GDM1 (cell line): ENCODE measurements at places on chromosomes 3 and 15.

DNA sequence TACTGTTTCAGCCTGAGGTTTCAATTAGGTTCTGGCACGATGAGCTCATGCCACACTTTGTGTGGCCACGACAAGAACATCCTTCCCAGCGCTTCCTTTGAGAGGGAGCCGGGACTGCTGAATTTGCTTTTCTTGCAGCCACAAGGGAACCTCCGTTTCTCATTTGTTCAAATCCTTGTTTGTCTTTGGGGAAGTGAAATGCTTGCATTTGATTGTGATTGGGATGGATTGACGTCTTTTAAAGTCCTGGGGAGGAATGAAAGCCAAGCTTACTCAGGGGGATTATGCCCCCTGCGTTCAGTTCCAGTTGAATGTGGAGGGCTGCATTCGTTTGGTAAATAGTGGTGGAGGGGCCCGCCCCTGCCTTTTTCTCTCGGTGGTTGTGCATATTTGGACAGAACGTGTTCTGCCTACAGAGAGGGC is 277.6 kb downstream of the THSD4 start:
- DNase-seq, result no peak

- no peak for DNase-seq
Observed at GRCh38 chr3:72888546-72889309, 882 bp downstream of the GXYLT2 start.

DNA sequence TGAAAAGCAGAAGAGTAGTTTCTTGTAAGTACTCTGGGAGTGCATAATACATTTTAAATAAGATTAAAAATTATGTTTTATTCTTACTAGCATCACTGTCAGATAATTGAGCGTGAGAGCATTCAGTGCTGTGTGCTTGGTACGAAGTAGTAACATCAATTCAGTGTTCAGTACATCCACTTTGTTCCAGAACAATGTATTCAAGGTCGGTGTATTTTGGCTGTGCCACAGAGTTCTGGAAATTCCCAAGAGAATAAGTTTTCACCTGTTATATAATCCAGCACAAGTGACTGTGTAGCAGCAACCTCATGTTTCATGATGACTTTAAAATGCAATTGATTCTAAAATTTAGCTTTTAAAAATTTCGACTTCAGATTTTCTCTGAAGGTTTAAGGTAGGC is 130.6 kb downstream of the IGF1R start:
- DNase-seq, result no peak

- DNase-seq, result no peak
Observed at GRCh38 chr15:71804226-71804625, 6.1 kb upstream of the NR2E3 start.

GRCh38 chr15:25684521-25685431 is 178.4 kb downstream of the ATP10A start:
- no peak for DNase-seq

DNA sequence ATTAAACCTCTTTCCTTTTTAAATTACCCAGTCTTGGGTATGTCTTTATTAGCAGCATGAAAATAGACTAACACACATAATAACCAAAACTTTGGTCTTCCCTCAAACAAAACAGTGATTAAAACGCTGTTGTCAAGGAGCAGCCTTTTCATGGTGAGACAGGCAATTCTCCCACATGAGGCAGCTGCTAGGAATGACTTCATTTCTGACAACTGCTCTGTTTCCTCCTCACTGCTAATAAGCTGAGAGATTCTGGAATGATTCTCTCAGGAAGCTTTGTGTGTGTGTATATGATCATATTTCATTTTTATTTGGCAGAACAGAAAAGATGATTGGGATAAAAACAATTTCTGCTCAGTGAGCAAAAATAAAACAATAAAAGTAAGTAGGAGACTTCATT is 580.6 kb upstream of the ADAMTS9 start:
- no peak for DNase-seq

DNA sequence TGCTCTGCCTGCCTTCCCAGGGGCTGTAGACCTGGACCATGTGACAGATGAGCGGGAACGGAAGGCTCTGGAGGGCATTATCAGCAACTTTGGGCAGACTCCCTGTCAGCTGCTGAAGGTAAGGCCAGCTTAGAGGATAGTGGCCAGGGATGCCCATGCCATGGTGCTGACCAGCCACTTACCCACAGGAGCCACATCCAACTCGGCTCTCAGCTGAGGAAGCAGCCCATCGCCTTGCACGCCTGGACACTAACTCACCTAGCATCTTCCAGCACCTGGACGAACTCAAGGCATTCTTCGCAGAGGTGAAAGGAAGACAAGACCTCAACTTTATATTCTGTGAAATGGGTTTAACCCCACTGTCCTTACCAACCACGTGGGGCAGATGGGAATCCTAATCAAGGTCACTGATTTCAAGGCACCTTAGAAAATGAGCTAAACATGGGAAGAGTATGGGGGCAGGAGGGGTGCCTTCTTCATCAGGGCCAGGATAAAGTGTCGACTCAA is 26.7 kb downstream of the NBEAL2 start:
- DNase-seq, result no peak

- DNase-seq, result no peak
Observed at GRCh38 chr15:56038015-56038414, 44.6 kb upstream of the NEDD4 start.

GRCh38 chr3:106629215-106629832 is 747.9 kb upstream of the CCDC54 start:
- DNase-seq, result no peak

GRCh38 chr3:188052169-188053035 is 101.6 kb upstream of the LPP start:
- no peak for DNase-seq

- no peak for DNase-seq
Observed at GRCh38 chr3:118986734-118987133, 47.9 kb downstream of the IGSF11 start.

DNA sequence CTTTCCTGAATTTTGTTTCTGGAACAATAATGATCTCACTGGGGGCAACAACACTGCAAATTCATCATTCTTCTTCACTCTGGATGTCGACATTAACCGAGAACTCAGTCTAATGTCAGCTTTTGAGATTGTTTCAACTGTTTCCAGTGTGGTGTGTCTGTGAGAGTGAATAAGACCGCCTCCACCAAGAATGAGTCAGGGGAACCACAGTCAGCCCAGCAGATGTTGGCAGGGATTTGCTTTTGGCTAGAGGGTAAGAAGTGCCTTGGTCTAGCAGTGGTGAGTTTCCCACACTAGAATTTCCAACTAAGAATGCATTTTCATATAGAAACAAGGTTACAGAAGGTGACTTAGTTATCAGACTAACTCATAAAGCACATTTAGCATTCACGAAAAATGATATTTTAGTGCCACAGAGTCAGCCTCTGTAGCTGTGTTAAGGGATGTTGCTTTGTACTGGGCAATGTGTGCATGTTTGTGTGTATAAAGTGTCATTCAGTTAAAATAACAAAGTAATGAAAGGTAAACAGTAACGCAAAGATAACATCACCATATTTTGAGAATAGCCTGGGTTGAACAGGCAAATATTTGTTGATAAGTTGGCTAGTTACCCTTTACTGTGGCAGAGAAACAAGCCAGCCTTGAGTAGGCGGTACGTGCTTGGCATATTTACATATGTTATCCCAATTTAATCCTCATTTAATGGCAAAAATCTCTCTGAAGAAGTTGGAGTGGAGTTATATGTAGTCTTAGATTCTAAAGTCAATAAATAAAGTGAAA is 33.8 kb downstream of the DRD3 start:
- DNase-seq, result no peak

- no peak for DNase-seq
Observed at GRCh38 chr3:180467177-180467576, 134.8 kb upstream of the TTC14 start.

DNA sequence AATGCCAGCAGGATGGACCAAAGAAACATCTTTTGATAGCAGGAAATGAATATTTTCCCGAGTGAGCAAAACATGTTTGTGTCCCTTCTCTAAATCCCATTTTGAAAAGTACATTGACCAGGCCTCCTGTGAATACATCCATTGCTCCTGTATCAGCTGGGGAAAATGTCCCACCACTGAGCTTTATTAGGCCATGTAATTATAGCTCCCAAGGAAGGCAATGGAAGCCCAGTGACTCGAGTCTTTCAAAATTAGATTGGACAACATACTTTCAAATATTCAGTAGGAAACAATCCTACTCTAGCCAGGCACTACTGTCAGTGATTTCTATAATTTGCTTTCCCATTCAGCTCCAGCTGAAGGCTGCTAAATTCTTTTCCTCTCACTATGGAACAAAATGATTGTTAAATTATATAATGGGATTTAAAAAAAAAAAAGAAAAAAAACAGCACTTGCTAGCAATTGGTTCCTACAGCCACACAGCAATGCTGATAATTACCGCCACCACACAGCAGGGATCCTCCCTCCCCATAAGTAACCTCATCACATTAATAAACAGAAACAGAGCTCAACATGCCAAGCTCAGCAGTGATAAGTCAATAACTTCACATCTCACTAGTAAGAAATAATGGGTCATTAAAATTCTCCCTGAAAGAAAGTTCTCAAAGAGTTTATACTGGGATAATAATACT is 172.4 kb upstream of the SLC2A2 start:
- DNase-seq, result no peak

DNA sequence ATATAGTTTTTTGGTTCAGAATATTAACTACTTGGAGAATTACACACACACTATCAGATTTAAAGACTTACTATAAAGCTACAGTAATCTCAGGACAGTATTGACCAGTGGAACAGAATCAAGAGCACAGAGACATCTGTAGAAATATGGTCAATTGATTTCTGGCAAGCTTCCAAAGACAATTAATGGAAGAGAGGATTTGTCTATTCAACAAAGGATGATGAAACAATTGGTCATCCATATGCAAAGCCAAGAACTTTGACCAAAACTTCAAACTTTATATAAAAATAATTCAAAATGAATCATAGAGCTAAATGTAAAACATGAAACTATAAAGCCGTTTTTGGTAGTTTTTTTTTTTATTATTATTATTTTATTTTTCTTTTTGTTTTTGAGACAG is 29.8 kb upstream of the MB21D2 start:
- no peak for DNase-seq

DNA sequence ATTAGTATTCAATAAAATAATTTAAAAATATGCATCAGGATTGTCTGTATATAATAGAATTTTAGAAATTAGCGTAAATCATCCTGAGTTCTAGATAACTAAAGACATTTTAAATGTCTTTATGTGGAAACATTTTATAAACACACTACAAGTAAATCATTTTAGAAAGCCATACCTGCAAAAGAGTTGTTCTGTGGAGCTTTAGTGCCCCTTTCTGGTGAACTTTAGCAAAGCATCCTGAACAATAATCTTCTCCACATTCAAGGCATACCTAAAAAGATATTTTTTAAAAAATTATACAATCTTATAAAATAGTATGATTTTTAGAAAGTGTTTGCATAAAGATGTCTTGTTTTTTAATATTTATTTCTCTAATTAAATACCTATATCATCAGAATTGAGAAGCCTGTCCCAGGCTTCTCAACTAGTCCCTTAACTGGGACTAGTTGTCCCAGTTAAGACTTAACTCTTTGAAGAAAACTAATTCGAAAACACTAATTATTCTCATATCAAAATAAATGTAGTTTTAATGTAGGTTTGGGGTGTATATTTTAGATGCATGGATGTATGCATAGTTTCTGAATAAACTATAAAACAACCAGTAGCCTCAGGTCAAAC is 29.7 kb downstream of the ZBBX start:
- DNase-seq, result peak; percentile 5

DNA sequence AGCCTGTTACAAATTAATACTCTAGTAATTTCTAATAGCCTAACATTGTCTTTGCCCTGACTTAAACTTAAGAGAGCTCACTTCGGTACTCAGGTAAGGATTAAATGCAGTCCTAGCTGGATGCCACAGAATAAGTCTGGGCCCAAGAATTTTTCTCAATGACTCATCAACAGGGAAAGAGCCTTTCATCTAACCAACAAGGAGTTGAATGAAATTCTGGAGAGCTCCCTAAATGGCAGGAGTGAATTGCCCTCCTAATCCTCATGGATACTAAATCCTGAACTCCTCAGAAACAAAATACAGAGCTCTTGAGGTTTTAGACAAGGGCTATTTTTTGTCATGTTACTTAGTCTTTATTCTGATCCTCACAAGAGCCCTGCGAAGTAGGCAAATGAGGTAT is 159.5 kb downstream of the PLCH1 start:
- DNase-seq, result no peak

- no peak for DNase-seq
Observed at GRCh38 chr3:105436687-105437086, 70.0 kb downstream of the ALCAM start.

DNA sequence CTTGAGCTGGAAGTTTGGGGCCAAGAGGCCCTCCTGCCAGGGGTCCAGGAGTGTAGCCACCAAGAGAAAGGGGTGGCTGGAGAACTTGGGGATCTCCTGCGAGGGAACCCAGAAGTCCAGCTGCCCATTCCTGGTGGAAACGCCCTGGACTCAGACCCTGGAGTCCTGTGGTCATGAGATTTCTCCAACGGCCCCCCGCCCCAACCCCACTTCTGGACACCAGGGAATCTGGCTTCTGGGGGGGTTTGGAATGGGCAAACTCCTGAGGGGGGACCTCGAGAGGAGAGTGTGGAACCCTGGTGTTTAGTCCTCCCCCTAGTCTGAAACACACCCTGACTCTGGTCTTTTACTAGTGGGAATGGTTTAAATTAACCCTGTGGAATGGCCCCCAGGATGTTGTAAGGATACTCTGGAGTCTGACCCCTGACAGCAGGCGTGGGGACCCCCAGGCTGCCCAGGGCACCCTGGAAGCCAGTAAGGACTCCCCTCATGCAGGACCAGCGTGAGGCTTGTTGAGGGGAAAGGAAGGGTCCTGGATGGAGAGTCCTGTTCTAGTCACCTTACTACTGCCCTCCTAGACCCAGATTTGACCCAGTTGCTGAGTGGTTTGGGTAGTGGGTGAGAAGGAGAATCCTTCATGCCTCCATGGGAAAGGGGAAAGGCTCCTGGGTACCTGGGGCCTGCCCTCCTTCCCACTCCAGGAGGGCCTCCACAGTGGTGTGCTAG is 540 bp downstream of the KLHDC8B start:
- DNase-seq, result no peak

- no peak for DNase-seq
Observed at GRCh38 chr3:70464876-70465275, 152.4 kb upstream of the MDFIC2 start.

DNA sequence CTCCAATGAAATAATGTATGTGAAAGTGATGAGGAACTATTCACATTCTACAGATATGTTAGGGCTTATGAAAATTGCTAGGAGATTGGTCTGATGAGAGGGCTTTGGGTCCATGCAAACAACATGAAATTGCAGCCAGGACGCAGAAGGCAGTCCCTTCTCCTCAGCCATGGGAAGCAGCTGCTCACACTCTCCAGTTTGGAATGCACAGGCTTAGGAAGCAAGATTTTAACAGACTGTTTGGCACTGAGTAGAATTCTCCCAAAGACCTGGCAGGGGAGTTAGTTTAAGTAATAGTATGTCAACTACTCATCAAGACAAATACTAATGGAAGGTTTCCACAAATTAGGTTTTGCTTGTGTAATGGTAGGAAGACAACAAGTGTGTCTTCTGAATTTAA is 500.7 kb upstream of the ARRDC4 start:
- no peak for DNase-seq

GRCh38 chr3:193997228-193998122 is 138.5 kb upstream of the HES1 start:
- DNase-seq, result no peak
